ENCODE measurements at places on chromosomes 2 and 18.

GRCh38 chr18:4511166-4511565, 56.1 kb upstream of the DLGAP1 start:
- no peak for DNase-seq

DNA sequence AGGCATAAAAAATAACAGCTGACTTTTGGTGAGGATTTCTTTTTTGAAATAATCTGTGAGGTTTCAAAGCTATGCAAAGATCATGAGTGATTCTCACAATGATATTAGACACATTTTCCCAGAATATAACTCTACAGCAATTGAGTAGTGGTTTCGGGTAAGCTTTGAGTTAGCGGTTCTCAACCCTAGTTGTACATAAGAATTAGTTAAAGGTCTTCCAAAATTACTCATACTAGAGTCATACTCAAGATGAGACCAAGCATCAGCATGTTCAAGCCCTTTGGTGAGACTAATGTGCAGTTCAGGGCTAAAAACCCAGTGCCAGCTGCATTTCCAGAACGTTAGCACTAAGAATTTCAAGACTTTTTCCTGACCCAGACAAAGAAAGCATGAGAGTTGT, 31.1 kb downstream of the DSG4 start:
- DNase-seq = no peak

GRCh38 chr18:10563886-10564285, 38.1 kb downstream of the NAPG start:
- DNase-seq = no peak

DNA sequence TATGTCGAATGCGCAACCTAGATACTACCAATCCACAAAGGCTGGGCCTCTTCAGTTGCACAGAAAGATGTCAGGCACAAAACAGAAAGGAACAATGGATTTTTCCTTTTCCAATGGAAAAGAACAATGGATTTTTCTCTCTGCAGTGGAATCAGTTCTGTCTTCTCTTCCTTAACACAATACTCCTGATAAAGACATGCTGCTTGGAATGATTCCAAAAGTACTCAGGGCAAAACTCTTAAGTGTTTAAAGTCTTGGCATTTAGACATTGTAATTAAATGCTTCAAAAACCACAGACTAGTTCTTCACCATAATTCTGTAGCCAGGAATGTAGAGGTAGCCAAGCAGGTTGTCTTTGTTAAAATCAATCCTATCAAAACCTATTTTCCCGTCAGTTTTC, 46.7 kb upstream of the FLACC1 start:
- no peak for DNase-seq

GRCh38 chr2:9658972-9659371, 28.2 kb upstream of the YWHAQ start:
- DNase-seq = no peak

- no peak for DNase-seq
These were observed 71.7 kb downstream of the ZFP36L2 start for GRCh38 chr2:43154685-43155084.

All from stimulated activated naive CD4-positive, alpha-beta T cell treated with Interleukin-2 at 50 U/mL for 16 hours (primary cell).